ENCODE measurements at places on chromosomes 5 and 9.

- no peak for DNase-seq
- no peaks in the 10 kb centered on the region for H3K27me3 ChIP-seq
- H3K4me3 ChIP-seq: no peak overlapping the region
- no peak overlapping the region for H3K27ac ChIP-seq
- no peaks in the 10 kb centered on the region for H3K4me1 ChIP-seq
- H3K36me3 ChIP-seq: no peaks in the 10 kb centered on the region
Measured at GRCh38 chr9:27610622-27611021, 37.3 kb upstream of the C9orf72 start.

DNA sequence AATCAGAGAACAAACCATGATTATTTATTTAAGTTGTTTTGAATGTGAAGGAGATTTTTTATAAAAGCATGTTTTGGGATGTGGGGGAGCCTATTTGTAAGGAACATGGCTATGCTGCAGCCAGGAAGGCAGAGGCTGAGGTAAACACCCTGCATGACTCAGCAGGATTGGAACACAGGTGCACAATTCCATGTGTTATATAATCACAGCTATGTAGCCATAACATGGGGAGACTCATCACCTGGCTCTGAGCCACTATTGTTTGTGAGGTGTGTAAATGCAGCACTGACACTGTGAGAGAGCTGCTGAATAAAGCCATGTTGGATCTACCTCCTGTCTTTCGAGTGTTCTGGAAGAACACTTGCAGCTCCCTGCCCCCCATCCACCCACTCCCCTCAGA is 1009.8 kb downstream of the DNAH5 start:
- H3K36me3 ChIP-seq: no peaks in the 10 kb centered on the region
- H3K4me1 ChIP-seq: no peaks in the 10 kb centered on the region
- H3K27me3 ChIP-seq: no peaks in the 10 kb centered on the region
- H3K27ac ChIP-seq: no peak overlapping the region

GRCh38 chr9:110329639-110330230 is 7.9 kb downstream of the TXNDC8 start:
- no peaks in the 10 kb centered on the region for H3K27me3 ChIP-seq
- no peaks in the 10 kb centered on the region for H3K4me1 ChIP-seq
- no peak overlapping the region for H3K4me3 ChIP-seq
- H3K36me3 ChIP-seq: no peaks in the 10 kb centered on the region
- no peak for DNase-seq
- H3K27ac ChIP-seq: no peak overlapping the region

DNA sequence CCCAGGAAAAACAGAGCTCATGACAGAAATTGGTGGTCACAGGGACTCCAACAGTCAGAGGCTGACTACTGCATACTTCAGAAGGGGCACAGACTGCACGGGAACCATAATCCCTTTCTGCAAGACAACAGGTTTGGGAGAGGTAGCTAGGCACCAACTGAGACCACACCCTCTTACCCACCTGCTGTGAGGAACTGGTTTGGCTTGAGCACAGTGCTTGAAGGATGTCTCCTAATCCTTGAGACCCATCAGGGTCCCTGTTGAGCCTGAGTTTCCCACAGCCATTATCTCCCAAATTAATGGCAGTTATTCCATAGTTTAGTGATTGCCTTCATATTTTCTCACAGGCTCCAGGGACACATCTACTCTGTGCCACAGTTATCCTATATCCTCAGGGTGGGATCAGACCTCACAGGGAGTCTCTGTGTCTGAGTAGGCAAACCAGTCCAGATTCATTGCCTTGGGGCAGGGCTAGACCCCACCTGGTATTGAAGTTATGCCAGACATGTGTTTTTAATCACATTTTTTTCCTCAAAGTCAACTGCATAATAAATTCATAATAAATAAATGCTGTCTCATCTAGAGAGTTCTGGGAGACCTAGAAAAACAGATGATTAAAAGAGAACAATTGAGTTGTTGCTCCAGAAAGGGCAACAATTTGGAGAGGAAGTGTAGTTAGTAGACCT is 9.3 kb upstream of the CAST start:
- H3K27me3 ChIP-seq: no peaks in the 10 kb centered on the region
- H3K27ac ChIP-seq: no peak overlapping the region
- no peak for DNase-seq
- no peaks in the 10 kb centered on the region for H3K36me3 ChIP-seq
- H3K4me3 ChIP-seq: no peak overlapping the region
- peaks cover 28% of the 10 kb centered on the region for H3K4me1 ChIP-seq

DNA sequence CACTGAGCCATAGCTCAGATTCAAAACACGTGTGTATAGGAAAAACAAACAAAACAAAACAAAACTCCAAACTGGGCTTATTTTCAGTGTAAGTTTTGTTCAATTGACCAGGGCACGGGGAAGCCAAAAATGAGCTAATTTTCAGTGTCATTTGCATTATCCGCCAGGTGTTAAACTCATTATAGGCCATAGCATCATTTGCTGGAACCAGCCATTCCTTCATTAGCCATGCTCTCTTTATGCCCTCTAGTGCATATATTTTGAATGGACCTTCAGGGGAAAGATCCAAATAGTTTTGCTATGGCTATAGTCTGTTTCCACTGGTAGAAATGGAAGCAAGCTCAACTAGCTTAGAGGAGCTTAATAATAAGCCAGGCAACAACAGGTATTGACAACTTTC is 1205.2 kb upstream of the DMAC1 start:
- no peak for DNase-seq
- no peaks in the 10 kb centered on the region for H3K27me3 ChIP-seq
- H3K4me1 ChIP-seq: no peaks in the 10 kb centered on the region
- H3K4me3 ChIP-seq: no peak overlapping the region
- H3K27ac ChIP-seq: no peak overlapping the region
- no peaks in the 10 kb centered on the region for H3K36me3 ChIP-seq

DNA sequence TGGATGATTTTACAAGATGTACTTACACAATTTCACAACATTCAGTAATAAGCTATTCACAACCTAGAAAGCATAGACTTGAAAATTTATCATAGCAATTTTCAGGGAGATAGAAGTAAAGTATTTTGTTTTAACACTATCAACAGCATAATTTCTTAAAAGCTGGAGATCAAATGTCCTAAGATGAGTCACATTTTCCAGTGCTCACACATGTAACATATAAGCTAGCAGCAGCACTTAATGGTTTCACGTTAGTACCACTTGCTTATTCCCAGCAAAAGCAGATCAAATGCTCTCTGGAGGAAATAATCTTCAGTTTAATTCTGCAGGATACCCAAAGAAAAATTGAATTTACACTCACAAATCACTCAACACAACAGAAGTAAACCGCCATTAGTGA is 6.5 kb downstream of the OR13C8 start:
- no peak for DNase-seq
- no peak overlapping the region for H3K4me3 ChIP-seq
- no peaks in the 10 kb centered on the region for H3K36me3 ChIP-seq
- H3K27me3 ChIP-seq: no peaks in the 10 kb centered on the region
